ENCODE measurements at places on chromosomes 5 and 9. TPM values are rescaled to one million over a fixed set of nuclear protein-coding genes. Genes with fewer than 3 reads are reported as not detected.

Gene FOXD4L6
- total RNA-seq, result 0.11 TPM

Gene LCN15
- not detected for total RNA-seq

Gene KYAT1
- total RNA-seq, result 13.4 TPM

Gene SPINK6
- not detected for total RNA-seq

Gene SH3GL2
- total RNA-seq, result 0.50 TPM

Gene CDKN2B
- total RNA-seq, result 24.9 TPM

Gene MLANA
- not detected for total RNA-seq

Gene SLC36A2
- total RNA-seq, result not detected

Gene GARIN3
- not detected for total RNA-seq

Gene AJM1
- 1.4 TPM for total RNA-seq

Gene FRMD3
- 1.4 TPM for total RNA-seq

Gene CNTNAP3
- total RNA-seq, result 0.87 TPM

Gene OGN
- total RNA-seq, result 0.33 TPM

Gene SNAPC4
- 8.5 TPM for total RNA-seq

Gene MAN1B1
- 73.2 TPM for total RNA-seq

Gene FGFR4
- total RNA-seq, result 0.62 TPM

Gene AOPEP
- total RNA-seq, result 51.7 TPM

Gene ANXA2R
- total RNA-seq, result 2.1 TPM

Gene PITX1
- 1.5 TPM for total RNA-seq

Gene DBH
- total RNA-seq, result not detected

Gene LCP2
- total RNA-seq, result 0.25 TPM

Gene PROP1
- total RNA-seq, result not detected

Gene ABCA1
- 125 TPM for total RNA-seq

Gene CDX1
- total RNA-seq, result 0.12 TPM

Gene PPIC
- 66.4 TPM for total RNA-seq

Gene HAPLN1
- total RNA-seq, result 0.37 TPM

Gene C5orf52
- not detected for total RNA-seq

Gene TMOD1
- total RNA-seq, result 0.87 TPM

Gene NSUN2
- 55.5 TPM for total RNA-seq

Gene WDR38
- not detected for total RNA-seq
